ENCODE measurements at places on chromosomes 11 and 22.
A peak's percentile ranks its signal among the peaks of the same experiment; 100 is the strongest.

DNA sequence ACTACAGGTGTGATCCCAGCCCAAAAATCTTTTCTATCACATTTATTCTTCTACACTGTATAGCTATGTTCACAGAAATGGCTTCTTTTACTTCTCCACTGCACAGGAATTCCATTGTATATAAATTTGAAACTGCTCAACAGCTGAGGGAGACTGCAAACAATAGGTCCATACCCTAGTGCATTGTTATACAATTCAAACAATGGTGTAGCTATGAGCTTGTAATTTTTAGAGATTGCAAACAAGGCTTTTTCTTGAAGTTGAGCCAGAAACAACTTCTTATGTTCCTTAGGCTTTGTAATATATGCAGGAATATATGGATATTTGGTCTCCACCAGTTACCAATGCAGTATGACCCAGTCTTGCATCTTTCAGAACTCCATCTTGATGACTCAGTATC lies 19.5 kb upstream of the SIK3 start:
- DNase-seq, result no peak

DNA sequence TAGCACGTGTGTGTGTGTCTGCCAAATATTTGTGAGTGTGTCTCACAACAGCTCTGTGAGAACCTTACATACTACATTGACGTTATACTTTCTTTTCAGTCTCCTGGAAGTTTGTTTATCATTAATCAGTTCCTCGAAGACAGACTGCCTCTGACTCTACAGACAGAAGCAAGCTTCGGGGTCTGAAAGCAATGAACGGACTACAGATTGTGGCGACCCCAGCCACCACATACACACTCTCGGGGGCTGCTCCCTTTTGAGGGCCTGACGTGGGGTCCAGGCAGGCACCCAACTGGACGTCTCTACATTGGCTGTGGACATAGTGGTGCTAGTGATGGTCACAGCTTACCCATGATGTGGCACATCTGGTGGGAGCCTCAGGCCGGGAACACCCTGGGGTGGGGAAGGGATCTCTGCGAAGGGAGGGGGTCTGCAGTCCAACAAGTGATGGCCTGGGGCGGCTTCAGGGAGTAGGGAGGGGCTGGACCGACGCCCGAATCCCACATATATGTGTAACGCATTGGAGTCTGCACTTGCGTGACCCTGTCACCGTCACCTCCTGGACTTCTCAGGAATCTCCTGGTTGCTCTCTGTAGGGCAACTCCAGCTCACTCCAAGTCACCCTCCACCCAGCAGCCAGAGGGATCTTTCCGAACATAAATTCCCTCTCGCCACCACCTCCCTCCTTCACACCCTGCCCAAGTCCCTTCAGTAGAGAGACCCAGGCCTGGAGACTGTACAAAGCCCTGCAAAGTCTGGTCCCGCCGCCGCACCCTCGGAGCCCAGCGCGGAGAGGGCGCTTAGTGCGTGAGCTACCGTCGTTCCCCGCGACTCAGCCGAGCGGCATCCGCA lies 30.4 kb upstream of the TRIM29 start:
- no peak for DNase-seq

- DNase-seq, result no peak
Observed at GRCh38 chr22:48045369-48045768, 1282.9 kb downstream of the TBC1D22A start.

DNA sequence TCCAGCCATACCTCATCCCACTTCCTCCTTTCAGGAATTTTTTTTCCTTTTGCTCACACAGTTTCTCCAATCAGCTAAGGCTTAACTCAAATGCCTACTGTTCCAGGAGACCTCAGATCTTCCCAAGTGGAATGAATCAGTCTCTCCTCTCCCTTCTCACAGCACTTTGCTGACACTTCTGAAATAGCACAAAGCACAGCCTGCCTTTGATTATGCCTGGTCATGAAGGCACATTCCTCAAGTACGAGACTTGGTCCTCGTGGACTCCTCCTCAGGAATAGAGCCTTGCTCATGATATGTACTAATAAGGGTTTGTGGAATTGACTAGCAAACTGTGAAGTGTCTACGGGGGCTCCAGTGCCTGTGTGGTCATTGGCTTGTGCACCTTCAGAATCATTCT lies 176.7 kb upstream of the TENM4 start:
- no peak for DNase-seq

GRCh38 chr22:49692499-49693225 lies 135.0 kb downstream of the BRD1 start:
- no peak for DNase-seq

DNA sequence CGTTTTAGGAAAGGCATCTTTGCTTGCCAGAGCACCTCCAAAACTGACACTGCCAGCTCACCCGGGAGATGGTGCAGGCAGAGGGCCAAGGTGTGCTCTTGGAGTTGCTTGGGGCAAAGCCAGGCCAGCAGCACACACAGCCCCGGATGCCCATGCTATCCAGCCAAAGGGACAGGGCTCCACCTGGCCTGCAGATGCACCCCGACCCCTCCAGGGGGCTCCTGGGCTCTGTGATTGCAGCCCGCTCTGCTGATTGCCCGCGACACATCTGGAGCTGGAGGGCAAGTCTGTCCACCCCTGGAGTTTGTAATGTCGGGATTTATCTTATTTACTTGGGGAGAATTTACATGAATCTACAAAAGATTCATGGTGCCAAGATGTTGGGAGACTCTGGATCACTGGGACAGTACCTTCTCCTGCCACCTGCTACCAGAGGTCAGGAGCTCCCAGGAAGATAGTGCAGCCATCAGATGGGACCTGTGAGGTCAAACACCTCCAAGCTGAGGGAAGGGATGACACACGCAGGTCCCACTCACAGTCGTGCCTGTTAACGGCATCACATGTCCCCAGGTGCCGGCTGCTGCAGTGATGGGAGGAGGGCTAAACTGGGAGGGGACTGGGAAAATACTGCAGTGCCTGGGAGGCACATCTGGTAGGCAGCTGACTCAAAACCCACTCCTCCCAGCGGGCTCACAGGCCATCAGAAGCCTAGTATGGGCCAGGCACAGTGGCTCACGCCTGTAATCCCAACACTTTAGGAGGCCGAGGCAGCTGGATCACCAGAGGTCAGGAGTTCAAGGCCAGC lies 17.2 kb downstream of the CBX7 start:
- DNase-seq, result peak; percentile 88

- DNase-seq, result no peak
Observed at GRCh38 chr11:2561696-2562581, 117.1 kb downstream of the KCNQ1 start.

DNA sequence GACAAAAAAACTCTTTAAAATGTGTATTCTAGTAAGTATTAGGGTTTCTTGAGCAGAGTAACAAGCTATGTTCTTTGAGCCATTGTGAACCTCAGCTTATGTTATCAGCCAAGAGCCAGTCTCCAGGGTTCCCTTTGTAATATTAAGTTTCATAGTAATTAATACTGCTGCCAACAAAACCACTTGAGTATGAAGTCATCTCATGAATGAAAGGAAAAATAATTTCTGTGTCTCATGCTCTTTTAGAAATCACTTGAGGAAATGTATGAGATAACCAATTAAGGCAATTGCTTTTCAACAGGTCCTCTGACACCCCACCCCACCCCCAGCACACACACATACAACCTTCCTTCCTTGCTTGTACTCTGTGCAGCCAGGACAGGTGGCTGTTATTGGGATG lies 59.9 kb downstream of the BBOX1 start:
- no peak for DNase-seq

DNA sequence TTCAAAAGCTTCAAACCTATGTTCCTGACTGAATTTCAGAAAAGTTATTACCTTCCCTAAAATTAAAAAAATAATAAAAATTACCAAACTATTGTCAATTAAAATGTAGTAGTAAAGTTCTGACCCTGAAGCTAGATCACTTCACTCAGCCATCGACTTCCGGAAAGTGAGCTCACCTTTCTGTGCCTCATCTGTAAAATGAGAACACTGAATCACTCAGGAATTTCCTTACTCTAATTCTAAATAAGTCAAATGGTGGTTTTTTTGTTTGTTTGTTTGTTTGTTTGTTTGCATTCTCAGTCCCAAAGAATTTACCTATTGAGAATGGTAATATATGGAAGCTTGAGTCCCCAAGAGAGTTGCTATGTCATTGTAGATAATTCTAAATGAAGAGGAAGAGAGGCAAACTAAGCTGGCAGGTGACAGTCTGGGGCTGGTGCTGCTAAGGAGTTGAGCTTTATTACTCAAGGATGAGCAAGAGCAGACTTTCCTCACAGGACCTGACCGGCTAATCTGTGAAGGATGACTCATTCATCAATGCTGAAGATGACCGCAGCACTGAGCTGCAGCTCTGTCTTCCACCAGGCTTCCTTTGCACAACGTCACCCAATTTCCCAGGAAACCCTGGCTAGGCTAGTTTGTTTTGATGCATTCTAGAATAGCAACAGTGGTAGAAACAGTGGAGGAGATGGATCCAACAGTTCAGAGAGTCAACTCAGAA lies 248.8 kb downstream of the RAB38 start:
- no peak for DNase-seq

DNA sequence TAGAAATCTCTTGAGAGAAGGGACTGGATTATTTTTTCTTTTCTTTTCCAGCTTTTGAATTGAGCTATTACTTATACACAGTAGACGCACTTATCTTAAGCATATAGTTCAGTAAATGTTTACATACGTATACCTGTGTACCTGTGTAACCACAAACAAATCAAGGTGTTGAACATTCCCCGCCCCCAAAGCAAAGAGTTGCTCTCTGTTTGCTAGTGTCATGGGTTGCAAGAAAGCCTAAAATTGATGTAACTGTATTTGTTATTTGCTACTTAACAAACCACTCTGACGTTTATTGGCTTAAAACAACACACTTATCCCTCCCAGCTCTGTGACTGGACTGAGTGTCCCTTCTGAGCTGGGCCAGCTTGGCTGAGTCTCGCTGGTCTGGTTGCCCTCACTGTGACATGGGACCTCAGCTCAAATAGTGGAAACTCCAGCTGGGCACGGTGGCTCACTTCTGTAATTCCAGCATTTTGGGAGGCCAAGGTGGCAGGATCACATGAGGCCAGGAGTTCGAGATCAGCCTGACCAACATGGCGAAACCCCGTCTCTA lies 25.4 kb upstream of the CABP2 start:
- no peak for DNase-seq

DNA sequence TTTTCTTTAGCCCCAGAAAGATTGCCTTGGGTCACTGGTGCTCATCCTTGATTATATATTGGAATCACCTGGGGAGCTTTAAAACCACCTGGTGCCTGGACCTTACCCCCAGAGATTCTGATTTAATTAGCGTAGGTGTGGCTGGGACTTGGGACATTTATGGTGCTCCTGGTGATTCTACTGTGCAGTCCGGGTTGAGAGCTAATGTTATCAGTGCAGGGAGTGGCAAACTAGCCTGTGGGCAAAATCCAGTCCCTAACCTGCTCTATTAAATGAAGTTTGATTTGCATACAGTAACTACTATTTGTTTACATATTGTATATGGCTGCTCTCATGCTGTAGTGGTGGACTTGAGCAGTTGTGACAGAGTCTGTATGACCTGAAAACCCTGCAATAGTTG lies 134.0 kb upstream of the SORL1-AS1 start:
- DNase-seq, result no peak

- DNase-seq, result no peak
Observed at GRCh38 chr11:16891964-16892363, 122.2 kb downstream of the PLEKHA7 start.

All from endothelial cell (in vitro differentiated cells).